ENCODE measurements at places on chromosomes 4 and X. TPM values are rescaled to one million over a fixed set of nuclear protein-coding genes. Genes with fewer than 3 reads are reported as not detected.

The STS gene
- 13.4 TPM for total RNA-seq

The SORBS2 gene
- 127 TPM for total RNA-seq

The LGI2 gene
- total RNA-seq: 7.5 TPM

GRCh38 chr4:184100297-184100885, 117.3 kb downstream of the ENPP6 start:
- no peaks in the 10 kb centered on the region for H3K36me3 ChIP-seq
- H3K4me3 ChIP-seq: no peak overlapping the region
- no peaks in the 10 kb centered on the region for H3K27me3 ChIP-seq
- peak; percentile 75 for DNase-seq
- no peaks in the 10 kb centered on the region for H3K4me1 ChIP-seq
- H3K27ac ChIP-seq: no peak overlapping the region

DNA sequence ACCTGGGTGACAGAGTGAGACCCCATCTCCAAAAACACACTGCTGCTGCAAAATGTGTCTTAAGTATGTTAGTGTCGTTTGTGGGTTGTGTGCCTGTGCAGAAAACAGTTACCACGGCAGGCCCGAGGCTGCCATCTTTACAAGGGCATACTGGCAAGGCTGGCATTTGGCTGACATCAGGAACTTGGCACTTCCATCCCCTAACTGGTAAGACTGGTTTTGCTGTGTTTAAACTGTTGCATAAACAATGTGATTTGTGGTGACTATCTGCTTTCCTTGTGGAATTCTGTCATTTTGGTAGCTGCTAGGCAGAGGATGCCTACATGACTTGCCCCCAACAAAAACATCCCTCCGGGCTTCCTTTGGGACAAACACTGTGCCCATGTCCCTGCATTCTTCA, 12.3 kb downstream of the LRP2BP start:
- H3K27ac ChIP-seq: no peak overlapping the region
- no peaks in the 10 kb centered on the region for H3K27me3 ChIP-seq
- no peaks in the 10 kb centered on the region for H3K4me1 ChIP-seq
- no peak for DNase-seq
- H3K4me3 ChIP-seq: no peak overlapping the region

GRCh38 chr4:89284828-89285227, 22.8 kb downstream of the GPRIN3 start:
- H3K27me3 ChIP-seq: no peaks in the 10 kb centered on the region
- no peak overlapping the region for H3K27ac ChIP-seq
- DNase-seq: no peak
- H3K36me3 ChIP-seq: no peaks in the 10 kb centered on the region
- peaks cover 28% of the 10 kb centered on the region for H3K4me1 ChIP-seq
- no peak overlapping the region for H3K4me3 ChIP-seq

- H3K4me1 ChIP-seq: no peaks in the 10 kb centered on the region
- no peak for DNase-seq
- no peak overlapping the region for H3K4me3 ChIP-seq
- no peaks in the 10 kb centered on the region for H3K36me3 ChIP-seq
- H3K27me3 ChIP-seq: no peaks in the 10 kb centered on the region
Measured at GRCh38 chr4:109414938-109415337, 18.7 kb upstream of the SEC24B start.

DNA sequence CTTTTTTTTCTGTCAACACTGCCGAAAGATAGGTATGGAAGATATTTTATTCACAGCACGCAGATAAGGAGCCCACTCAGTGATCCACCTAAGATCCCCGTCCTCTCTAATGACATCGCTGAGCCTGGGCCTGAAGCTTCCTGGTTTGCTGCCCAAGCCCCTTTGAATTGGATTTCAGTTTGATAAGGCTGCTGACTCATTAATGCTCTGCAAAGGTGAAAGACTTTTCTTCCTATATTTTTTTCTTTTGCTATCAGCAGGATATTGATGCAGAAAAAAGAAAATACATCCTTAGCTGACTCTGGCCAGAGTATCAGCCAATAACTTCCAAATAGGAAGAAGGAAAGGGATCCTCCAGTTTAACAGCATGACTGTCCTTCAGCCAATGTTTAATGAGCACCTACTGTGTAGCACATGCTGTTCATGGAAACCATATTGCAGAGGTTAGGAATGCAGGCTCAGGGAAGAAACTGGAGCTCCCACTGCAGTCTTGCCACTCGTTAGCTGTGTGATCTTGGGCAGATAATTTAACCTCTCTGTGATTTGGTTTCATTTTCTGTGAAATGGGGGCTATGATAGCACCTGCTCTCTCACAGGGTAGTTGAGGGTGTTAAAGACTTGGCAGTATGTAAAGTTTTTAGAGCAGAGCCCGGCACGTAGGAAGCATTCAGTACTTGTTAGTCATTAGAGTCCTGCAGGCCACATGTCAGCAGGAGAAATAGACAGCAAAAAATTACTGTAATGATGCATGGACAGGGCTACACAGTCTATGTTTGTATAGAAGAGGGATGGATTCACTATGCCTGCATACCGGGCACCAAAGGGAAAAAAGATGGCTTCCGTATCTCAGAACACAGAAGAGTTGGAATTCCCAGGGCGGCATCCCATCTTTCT, 39.3 kb downstream of the EVC start:
- peaks cover 25% of the 10 kb centered on the region for H3K4me1 ChIP-seq
- H3K27ac ChIP-seq: no peak overlapping the region
- no peaks in the 10 kb centered on the region for H3K27me3 ChIP-seq
- H3K4me3 ChIP-seq: no peak overlapping the region
- H3K36me3 ChIP-seq: peaks cover 51% of the 10 kb centered on the region

- H3K36me3 ChIP-seq: peaks cover 28% of the 10 kb centered on the region
- H3K4me3 ChIP-seq: no peak overlapping the region
- H3K4me1 ChIP-seq: peaks cover 4% of the 10 kb centered on the region
- no peaks in the 10 kb centered on the region for H3K27me3 ChIP-seq
- no peak overlapping the region for H3K27ac ChIP-seq
- no peak for DNase-seq
Measured at GRCh38 chr4:7063362-7063761, 4.5 kb downstream of the GRPEL1 start.

All from kidney (tissue), 22 donors.